Caki2 (cell line): ENCODE measurements at places on chromosomes 11 and 22.
A peak's percentile ranks its signal among the peaks of the same experiment; 100 is the strongest.

DNA sequence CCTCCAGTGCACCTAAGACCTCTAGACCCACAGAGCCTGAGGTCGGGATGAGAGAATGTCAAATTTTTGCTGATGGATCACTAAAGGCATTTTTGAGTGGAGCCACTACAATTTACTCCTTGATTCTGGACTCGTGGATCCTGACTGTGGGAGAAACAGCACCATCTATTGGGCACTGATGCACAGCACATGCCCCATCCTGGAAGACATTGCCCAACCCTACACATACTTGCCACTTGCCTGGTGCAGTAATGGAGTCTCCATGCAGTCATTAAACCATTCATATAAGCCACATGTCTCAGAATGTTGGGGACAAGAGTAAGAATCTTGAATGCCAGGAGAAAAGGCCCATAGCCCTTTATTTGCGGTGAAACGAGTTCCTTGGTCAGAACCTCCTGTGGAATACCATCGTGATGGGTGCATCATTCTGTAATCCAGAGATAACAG, 103.9 kb downstream of the GGTLC2 start:
- DNase-seq: peak; percentile 37

GRCh38 chr11:108170184-108170583, 48.8 kb downstream of the ACAT1 start:
- no peak for DNase-seq

DNA sequence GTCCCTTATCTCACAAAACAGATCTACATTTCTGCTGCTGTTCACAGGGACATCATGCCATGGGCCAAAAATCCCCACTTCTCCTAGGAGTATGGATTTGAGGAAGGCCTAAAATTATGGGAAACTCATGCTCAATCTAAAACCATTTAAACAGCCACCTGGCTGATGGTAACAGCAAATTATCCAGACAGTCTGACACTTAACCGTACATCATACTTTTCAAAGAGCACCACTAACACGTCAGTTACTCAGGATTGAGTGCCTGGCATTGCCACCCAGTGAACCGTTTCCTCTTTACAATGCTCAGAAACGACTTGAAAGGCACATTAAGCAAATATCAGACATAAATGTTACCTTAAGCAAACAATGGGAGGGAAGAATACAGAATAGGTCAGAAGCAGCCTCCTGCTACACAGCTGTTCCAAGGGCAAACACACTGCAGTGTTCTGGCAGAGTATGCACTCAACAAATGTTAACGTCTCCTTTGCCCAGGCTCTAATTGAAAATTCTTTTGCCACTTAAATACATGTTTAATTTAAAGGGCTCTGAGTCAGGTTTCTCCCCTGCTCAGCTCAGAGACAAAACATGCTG, 18.8 kb upstream of the SLC36A4 start:
- DNase-seq: no peak

GRCh38 chr22:38239101-38239761, 33.6 kb downstream of the TMEM184B start:
- peak; percentile 65 for DNase-seq

GRCh38 chr11:102559839-102560238, 29.3 kb upstream of the MMP7 start:
- no peak for DNase-seq

DNA sequence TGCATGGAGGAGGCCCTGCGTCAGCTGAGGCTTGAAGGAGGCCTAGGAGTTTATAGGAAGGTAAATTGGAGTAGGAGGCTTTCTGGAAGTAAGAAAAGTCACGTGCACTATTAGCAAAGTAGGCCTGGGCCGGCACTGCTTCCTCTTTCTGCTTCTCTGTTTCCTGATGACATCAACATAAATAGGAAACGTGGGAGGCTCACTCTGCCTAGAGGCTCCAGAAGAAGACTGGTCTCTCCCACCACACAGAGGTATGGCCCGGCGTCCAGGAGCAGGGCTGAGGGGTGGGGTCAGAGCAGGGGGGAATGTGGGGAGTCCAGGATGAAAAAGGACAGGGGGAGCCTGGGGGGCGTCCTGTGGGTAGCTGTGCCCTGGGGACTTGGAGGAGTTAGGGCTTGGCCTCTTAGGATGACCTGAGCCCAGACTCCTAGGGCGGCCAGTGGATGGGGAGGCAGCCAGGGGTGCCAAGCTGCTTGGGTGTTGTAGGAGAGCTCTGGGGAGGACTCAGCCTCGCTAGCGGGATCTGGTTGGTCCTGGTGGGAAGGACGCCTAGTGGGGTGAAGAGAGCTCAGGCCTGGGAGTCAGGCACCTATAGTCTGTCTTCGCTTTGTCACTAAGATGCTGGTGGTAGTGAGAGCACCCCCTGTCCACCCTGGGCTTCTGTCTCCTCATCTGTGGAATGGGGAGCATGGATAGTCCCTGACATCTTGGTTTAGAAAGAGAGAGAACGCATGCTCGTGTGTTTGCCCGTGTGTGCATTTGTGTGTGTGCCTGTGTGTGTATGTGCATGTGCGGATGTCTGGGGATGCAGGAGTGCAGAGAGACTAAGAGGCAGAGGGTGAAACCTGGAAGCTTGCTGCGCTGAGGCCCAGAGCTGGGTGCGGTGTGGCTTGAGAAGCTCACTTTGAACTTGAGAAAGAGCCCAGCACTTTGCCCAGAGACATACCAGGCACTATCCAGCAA, at the start of gene CSF2RB:
TSS of gene CSF2RB (plus strand) at position 202 of the 963 bp plus-strand sequence. CDS start 8,580 bp downstream, outside the sequence.
- DNase-seq: no peak

GRCh38 chr11:279966-280705, 1.9 kb downstream of the NLRP6 start:
- peak; percentile 70 for DNase-seq

DNA sequence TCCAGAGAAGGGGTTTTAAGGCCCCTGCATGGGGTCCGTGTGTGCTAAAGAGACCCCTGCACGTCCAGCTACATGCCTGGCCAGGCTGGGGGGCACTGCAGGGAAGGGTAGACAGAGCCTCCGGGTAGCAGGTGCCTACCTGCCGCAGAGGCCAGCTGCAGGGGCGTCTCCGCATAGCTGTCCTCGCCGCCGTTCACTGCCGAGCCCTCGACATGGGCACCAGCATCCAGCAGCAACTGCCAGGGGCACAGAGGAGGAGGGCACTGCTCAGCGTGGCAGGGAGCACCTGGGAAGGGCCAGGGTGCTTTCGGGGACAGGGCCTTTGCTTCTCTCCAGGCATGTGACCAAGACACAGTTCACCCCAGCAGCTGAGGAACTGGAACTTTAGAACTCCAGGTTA, 59.7 kb downstream of the NAT10 start:
- DNase-seq: no peak

DNA sequence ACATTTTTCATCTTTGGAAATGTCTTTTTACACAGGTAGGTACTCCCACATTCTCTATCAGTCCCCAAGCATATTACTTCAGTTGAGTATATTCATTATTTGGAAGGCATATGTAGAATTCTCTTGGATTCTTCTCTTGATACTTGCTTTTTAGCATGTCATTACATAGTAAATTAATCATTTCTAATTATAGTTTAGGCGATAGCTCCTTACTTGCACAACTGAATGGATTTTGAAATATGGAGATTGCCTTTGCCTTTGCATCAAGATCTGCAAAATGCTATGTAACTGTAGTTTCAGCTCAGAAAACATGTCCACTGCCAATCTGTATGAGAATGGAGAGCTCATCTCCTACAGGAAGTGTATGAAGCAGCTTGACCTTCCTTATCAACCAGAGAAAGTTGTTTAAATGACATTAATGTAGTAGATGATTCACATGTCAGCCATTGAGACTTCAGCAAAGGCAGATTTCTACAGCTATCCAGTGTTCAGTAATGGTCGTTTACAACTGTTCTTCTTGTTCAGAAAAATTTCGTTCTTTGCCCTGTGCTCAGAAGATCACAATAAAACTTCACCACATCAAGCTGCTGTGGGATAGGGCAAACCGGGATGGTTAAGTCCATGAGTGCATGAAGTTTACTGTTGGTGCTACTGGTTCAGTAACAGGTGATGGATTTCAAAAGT, 61.6 kb downstream of the PPP6R3 start:
- no peak for DNase-seq

GRCh38 chr22:37175414-37176281, 12.4 kb downstream of the C1QTNF6 start:
- DNase-seq: no peak

GRCh38 chr11:69010964-69011623, 2.0 kb downstream of the MRGPRF start:
- peak; percentile 10 for DNase-seq

GRCh38 chr22:50713008-50713385, 25.0 kb upstream of the ACR start:
- no peak for DNase-seq

GRCh38 chr11:64356498-64357411, 2.2 kb upstream of the RPS6KA4 start:
- DNase-seq: peak; percentile 57

DNA sequence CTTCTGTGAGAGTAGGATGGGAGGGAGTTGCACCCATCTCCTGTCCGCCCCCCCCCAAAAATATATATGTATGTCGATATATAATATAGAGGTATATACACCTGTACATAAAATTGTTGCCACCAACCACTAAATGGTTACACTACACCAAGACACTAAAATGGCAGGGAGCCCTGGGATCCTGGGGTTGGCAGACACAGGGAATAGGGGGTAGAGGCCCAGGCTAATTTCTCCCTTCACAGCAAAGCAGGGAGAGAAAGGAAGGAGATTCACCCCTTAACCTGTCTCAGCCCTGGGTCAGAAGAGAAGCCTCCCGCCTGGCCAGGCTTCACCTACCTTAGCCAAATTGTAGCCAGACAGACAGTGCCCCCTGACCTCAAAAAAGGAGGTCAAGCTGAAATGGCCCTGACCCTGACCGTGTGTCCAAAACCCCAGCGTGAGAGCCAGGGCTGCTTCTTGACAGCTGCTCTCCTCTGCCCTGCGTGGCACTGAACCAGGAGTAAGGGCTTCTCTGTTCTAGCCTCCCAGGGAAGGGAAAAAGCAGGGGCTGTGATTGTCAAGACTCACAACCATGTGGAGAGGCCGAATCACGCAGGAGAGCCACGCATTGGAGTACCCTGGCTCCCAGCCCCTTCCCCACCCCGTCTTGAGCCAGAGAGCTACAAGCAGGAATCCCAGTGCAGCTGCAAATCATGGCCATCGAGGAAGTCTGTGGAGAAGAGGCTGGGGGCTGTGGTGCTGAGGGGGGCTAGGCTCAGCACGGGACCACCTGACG, 40.5 kb downstream of the SGSM3 start:
- DNase-seq: no peak

GRCh38 chr22:22450343-22450839, 58.2 kb downstream of the ZNF280B start:
- no peak for DNase-seq

DNA sequence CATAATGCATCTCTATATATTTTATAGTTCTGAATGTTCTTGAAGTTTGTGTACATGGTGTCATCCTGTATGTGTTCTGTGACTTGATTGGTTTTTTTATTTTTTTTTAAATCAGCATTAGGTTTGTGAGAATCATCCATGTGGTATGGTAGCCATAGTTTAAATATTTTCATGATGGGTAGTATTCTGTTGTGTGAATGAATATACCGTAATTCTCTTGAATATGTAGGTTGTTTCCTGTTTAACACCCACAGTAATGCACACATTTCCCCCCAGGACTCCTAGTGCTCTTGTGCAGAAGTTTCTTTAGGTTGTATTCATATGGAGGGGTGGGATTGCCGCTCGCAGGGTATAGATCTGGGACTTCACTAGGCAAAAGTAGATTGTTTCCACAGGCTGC, 2.0 kb downstream of the PACS1 start:
- DNase-seq: no peak

GRCh38 chr11:109140426-109140825, 281.6 kb upstream of the C11orf87 start:
- DNase-seq: no peak

DNA sequence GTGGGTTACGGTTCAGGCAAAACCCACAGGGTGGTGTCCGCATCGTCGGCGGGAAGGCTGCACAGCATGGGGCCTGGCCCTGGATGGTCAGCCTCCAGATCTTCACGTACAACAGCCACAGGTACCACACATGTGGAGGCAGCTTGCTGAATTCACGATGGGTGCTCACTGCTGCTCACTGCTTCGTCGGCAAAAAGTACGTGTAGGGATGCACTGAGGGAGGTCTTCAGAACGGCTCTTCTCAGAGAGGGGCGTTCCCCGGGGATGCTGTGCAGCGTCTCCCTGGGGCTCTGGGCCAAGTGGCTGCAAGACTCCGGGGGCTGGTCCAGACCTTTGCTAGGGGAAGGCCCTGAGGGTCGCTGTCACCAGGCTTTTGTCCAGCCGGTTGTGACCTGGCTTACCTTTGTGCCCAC, 1.3 kb downstream of the ACR start:
- no peak for DNase-seq

- peak; percentile 73 for DNase-seq
These were observed 1.2 kb downstream of the BIRC3 start for GRCh38 chr11:102318469-102318868.

DNA sequence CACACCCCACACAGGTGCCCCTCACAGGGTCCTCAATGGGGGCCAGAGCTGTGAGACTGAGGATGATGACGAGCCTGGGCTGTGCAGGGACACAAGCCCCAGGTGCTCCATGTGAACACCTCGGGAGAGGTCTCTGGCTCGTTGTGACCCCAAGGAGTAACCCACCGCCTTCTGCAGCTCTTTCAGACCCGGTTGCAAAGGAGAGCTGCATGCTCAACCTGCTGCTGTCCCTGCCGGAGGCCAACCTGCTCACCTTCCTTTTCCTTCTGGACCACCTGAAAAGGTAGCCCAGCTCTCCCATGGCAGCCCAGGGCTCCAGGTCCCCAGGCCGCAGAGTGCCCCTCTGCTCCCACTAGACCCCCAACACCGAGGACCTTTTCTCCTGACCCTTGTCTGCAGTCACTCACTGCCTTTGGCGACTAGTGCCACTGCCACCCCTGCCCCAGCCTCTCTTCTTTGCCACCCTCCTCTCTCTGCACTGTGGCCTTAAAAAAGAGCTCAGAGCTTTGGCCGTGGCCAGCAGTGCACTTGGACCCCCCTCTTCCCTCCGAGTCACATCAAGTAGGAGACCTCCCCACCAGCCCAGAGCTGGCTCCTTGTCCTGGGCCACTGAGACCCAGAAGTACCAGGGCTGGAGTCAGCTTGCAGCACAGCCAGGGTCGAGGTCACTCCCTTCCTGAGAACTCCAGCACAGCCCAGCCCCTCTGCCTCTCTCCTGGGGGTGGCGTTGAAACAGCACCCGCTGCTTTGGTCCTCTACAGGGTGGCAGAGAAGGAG, 133.7 kb downstream of the BCR start:
- DNase-seq: no peak

DNA sequence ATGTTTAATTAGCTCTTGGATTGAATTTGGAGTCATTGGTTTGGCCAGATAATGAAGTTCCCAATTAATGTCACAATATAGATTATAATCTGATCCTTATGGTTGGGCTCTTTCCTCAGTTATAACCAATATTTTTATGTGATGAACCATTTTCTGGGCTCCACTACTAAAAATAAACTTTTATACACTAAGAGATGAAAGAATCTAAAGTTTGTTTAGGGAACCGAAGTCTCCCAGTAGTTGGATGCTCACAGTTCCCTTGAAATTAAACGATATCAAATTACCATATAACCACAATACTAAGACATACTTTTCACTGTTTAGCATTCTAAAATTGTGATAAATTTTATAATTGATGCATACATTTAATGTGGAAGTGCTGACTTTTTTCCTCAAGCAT, 47.0 kb upstream of the ARHGAP42 start:
- DNase-seq: no peak
